Panc1 (cell line): ENCODE measurements at places on chromosomes 2 and 18. TPM values are rescaled to one million over a fixed set of nuclear protein-coding genes. Genes with fewer than 3 reads are reported as not detected.

DNA sequence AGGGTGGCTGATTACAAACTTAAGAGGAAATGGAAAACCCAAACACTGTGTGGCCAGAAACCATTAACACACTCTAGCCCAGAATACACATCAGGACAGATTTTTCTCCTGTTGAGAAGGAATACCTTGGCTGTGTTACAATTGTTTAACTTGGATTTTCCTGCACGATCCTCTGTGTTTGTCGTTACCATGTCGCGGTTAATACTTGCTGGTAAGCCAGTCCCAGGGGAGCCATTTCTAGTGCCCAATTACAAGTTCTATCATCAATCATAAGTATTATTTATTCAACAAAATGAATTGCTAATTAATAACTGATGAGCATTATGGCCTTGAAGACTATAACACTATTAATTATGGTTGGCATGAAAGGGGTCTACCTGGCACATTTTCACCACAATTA is 146.8 kb downstream of the LNPK start:
- no peak for DNase-seq

GRCh38 chr2:60275958-60276357 is 277.5 kb downstream of the BCL11A start:
- no peak for DNase-seq

DNA sequence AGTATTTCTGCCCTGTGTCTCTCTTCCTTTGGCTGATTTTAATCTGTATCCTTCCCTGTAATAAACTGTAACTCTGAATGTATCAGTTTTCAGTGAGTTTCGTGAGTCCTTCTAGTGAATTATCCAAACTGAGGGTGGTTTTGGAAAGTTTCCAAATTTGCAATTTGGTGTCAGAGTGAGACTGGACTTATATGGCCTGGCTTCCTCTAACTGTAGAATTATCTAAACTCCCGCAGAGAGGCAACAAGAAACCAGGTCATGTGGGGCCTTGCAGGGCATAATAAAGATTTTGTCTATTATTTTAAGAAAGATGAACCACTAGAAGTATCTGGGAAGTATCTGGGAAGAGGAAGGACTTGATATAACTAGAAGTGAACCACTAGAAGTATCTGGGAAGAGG is 95.3 kb upstream of the RNF152 start:
- DNase-seq = no peak

DNA sequence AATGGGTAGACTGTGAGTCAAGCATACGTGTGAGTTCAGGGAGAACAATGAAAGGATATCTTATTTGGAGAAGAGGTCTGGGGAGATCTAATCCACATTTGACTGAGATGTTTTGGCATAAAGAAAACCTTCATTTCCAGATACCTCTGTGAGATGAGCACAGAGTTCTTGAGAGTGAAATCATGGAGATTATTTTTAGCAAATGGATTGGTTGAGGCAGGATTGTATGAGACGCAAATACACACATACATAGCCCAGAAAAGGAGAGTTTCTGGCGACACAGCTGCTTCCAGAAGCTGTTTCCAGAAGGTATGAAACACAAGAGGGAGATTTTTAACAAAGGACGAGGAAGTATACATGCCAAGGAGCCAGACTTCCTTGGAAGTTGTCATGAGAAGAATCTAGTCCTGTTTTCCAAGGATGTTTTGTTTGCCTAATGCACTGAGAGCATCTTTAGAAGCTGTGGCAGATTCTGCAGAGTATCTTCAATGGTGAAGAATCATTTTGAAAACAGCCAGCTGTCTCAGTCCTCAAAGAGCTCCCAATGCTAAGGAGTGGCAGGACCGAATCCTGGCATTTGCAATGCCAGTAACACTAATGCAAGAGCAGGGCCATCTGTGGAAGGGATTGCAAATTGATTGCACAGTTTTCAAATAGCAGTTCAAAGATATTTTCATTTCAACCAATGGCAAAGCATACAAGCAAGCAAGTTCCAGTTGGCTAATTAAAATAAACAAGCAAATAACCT is 177.2 kb downstream of the SETBP1 start:
- DNase-seq = no peak

DNA sequence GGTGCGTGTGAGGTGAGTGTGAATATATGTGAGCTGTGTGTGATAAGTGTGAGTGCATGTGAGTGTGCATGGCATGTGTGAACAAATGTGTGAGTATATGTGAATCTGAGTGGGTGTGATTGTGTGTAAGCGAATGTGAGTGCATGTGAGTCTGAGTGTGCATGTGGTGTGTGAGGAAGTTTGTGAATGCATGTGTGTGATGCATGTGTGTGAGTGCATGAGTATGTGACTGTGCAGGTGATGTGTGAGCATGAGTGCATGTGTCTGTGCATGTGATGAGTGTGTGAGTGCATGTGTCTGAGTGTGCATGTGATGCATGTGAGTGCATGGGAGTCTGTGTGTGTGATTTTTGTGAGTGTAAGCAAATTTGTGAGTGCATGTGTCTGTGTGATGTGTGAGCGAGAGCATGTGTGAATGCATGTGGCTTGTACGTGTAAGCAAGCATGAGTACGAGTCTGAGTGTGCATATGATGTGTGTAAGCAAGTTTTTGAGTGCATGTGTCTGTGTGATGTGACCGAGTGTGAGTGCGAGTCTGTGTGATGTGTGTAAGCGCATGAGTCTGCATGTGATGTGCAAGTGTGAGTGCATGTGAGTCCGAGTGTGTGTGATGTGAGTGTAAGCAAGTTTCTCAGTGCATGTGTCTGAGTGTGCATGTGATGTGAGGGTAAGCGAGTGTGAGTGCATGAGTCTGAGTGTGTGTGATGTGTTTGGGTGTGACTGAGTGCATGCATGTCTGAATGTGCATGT is 43.3 kb downstream of the COPS8 start:
- no peak for DNase-seq

DNA sequence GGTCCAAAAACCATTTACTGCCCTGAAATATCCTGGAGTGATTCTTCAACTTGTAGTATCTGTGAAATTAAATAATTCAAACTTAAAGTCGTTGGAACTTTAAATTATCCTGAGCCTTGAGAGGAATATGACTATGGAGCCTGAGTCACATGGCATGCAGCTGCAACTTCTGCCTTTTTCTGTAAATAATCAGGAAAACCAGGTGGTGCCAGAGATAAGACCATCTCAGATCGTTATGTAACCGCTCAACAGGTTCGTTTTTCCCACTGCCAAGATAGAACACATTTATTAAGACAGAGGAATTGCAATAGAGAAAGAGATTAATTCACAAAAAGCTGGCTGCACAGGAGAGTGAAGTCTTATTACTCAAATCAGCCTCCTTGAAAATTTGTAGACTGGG is 876.5 kb downstream of the SUCLG1 start:
- DNase-seq = no peak

POLR1B gene
- 35.4 TPM for total RNA-seq
